ENCODE measurements at places on chromosomes 2 and 18.

DNA sequence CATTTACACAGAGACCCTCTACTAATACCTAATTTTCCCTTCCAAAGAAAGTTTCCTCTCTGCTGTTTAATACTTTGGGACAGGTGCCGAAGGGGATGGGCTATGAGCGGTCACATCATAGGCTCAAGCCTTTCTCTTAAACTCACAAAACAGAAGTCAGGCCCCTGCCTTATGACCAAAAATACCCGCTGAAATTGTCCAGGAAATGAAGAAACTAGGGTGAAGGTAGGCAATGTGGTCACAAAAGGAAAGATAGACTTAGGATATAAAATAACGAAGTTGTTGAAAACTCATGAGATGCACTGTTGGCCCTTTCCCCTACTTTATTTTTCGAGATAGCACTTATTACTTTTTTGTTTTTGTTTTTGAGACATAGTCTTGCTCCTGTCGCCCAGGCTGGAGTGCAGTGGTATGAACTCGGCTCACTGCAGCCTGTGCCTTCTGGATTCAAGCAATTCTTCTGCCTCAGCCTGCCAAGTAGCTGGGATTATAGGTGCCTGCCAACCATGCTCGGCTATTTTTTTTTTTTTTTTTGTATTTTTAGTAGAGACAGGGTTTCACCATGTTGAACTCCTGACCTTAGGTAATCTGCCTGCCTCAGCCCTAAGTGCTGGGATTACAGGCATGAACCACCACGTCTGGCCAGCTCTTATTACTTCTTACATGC, 16.3 kb downstream of the SLC8A1 start:
- DNase-seq, result no peak

GRCh38 chr2:52884761-52885352, 882.7 kb upstream of the CHAC2 start:
- DNase-seq, result no peak

GRCh38 chr18:7950380-7951136, 383.4 kb downstream of the PTPRM start:
- no peak for DNase-seq

DNA sequence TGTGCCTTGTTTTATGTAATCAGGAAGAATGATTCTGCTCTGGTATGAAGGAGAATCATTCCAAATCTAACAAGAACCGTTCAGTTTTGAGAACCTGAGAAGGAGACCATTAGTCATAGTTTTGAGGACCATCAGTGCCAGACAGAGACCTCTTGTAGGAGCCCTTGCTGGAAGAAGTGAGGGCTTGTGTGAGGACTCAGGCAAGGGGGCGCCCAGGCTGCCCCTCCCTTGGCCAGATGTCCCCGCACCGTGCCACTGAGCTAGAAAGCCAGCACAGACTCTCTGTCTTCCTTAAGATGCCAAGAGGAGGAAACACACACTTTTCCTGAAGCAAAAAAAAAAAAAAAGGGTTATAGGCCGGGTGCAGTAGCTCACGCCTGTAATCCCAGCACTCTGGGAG, 55.7 kb upstream of the SLC39A10 start:
- DNase-seq, result no peak

DNA sequence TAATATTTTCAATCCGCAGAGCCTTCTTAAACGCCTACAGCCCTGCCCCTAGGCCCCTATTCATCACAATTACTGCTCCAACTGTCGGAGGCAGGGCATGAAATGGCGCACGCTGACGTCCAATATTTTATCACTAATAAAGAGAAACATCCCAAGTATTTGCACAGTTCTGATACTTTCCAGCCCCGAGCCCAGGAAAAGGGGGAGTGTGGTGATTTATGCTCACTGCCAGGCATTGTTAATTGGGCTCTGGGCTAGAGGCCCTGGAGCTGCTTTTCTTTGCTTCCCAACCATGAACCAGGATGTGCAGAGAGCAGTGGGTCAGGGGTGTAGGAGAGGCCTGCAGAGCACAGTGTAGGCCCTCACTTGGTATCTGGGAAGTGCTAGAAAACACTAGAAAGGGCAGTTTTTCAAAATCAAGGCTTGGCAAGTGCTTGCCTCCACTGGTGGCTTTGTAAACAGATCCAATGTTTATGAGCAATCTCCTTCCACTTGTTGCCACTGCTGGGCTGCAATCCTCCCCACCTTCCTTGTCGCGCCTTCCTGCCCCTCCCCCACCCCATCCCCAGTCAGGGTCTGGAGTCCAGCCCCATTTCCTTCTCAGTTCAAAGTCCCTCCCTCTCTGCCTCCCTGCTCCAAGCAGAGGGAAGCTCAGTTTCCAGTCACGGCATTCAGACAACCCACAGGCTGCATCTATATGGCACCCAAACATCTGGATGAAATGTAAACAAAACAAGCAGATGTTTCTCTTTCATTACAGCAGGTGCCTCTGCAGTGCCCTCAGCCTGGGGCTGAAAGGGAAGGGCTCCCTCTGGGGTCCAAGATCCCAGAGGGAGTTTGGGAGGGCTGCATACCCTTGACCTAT, 83.9 kb upstream of the PKDCC start:
- DNase-seq, result no peak

DNA sequence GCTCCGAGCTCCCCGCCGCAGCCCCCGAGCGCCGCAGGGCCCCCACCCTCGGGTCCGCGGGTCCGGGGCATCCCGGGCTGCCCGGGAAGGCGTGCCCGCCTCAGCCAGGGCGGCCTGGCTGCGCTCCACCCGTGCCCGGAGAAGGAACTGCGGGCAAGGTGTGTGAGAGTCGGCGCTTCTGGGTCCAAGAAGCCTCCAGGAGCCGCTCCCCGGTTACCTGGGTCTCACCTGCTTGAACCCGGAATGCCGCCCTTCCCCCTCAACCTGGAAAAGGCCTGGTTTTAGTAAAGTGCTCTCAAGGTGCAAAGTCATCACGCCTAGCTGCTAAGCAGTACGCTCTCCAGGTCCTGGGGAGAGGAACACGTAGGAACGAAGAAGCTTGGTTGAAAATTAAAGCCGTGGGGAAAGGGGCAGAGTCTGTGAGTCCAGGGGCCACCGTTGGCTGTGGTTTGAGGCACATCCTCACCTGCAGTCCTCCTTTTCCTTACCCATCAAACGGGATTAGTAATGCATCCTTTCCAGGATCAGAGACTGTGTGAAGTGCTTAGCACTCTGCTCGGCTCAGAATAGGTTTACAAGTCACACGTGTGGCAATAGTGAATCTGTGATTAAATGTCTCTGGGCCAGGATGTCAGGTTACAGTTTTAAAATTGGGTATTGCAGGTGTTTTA, 1.2 kb downstream of the ASAP2 start:
- DNase-seq, result no peak

DNA sequence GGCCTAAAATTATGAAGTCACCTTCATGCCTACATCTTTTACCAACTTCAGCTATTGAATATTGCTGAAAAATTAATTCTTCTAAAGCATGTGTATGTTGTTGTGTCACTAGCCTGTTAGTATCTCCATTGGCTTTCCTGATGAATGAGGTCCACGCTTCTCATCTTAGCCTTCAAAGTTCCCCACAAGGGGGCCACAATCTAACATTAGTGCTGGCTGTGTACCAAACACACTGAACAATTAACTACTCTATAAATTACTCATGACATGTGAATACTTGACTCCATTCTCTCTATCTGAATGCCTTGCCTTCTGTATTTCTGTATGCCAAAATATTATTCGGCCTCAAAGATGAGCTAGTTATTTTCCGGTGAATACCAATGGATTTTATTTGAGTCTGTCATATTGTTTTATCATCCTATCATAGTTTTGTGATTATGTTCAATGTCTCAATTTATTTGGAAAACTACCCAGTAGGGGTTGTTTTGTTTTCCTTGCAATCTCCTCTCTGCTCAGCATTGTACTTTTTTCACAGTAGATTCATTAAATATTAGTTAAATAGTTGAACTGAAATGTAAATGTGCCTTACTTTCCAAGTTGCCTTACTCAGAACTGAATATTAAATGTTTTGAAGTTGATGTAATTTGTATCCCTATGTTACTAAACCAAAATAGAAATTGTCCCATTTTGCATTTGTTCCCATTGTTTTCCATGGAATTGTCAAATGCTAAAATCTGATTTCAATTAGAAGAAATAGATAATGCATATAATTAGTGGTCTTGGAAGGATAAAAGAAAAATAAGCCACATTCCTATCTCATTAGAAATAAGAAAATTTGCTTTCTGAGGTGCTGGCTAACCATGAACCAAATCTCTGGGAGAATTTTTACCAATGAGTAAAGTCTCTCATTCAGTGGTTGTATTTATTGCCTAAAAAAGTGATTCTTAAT, 208.4 kb upstream of the COL3A1 start:
- no peak for DNase-seq

- no peak for DNase-seq
These were observed 60.1 kb downstream of the NPAS2 start for GRCh38 chr2:100880036-100880435.

GRCh38 chr18:22726469-22726868, 206.7 kb upstream of the RBBP8 start:
- no peak for DNase-seq

- DNase-seq, result no peak
These were observed 83.0 kb downstream of the RTN4 start for GRCh38 chr2:54967269-54967668.

DNA sequence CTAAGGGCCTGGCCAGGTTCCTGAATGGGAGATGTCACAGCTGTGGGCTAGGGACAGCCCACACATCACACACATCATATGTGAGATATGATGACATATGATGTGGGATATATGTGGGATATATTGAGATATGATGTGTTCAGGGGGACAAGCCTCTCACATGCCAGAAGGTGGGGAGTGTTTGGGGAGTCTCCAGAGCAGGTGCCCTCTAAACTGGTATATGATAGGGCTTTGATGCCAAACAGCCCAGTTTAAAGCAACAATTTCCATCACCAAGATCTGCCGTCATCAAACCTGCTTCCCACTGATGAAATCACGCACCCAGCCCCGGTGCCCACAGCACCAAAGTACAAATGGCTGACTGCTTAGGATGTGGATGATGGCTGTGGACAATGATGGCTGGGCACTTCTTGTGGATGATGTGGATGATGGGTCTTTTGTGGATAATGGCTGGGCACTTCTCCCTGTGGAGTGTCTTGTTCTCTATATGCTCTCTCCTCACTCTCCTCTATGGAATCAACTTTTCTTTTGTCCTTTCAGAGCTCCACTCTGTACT, 50.9 kb downstream of the FBLN7 start:
- DNase-seq, result no peak

GRCh38 chr2:166381-166780, 97.5 kb downstream of the SH3YL1 start:
- no peak for DNase-seq

DNA sequence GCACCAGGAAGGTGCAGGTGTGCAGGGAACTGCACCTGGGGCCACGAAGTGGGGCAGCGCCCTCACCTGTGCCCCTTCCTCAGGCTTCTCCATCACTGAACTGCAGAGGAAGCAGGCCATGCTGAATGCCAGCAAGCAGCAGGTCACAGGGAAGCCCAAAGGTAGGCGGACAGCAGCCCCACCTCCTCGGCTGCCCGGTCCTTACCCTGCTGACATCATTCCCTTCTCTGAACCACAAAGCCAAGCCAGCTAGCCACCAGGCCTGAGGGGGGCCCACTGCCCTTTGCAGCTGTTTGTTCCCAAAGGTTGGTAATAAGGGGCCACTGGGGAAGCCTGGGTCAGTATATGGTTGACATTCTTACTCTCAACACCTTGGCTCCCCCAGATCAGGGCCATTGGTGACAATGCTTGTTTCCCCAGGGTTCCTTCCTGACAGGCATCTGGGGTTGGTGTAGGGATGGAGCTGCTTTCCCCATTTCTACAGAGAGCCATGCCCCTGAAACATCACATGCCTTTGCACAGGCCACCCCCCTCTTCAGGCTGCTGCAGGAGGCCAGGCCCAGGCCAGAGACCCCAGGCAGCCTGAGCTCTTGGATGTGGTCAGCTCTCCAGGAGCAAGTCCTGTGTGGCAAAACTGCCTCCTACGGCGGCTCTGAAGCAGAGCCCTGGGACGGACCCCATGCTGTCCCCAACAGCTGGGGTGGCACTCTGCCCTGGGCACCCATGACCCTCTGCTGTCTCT, 47.8 kb downstream of the FAM168B start:
- no peak for DNase-seq

DNA sequence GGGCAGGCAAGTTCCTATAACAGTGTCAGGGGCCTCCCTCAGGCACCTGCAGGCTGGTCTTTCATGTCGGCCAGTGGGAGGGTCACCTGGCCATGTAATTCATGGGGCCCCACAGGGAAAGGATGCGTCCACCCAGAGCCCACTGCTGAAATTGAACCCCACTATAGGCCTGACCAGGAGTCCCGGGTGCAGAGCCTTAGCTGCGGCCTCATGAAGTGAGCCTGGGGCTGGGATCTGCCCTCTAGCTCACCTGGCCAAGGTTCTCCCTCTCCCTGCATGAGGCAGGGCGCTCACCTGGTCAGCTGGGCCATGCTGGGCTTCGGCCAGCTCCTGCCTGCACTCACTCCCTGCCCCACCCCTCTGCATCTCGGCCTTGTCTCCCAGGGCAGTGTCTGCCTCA, 41.1 kb downstream of the C1QL2 start:
- DNase-seq, result no peak

GRCh38 chr2:127614731-127615130, 31.2 kb upstream of the GPR17 start:
- no peak for DNase-seq

GRCh38 chr2:233857511-233858141, 3.3 kb upstream of the HJURP start:
- no peak for DNase-seq

DNA sequence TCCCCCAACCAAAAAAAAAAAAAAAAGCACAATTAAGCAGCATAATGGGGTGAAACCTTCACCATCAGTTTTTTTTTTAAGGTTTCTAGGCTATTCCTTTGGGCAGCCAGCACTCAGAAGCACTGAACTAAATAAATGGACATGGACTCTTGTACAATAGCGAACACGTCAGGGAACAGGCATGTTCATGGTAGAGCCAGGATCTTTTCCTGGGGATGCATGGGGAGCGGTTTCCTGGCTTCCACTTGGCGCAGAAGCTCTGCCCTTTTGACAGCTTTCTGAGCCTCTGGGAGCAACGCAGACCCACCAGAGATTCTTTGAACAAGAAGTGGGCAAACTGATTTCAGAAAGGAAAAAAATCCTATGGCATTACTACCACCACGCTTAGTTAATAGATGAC, 35.0 kb downstream of the ALPK2 start:
- DNase-seq, result no peak

DNA sequence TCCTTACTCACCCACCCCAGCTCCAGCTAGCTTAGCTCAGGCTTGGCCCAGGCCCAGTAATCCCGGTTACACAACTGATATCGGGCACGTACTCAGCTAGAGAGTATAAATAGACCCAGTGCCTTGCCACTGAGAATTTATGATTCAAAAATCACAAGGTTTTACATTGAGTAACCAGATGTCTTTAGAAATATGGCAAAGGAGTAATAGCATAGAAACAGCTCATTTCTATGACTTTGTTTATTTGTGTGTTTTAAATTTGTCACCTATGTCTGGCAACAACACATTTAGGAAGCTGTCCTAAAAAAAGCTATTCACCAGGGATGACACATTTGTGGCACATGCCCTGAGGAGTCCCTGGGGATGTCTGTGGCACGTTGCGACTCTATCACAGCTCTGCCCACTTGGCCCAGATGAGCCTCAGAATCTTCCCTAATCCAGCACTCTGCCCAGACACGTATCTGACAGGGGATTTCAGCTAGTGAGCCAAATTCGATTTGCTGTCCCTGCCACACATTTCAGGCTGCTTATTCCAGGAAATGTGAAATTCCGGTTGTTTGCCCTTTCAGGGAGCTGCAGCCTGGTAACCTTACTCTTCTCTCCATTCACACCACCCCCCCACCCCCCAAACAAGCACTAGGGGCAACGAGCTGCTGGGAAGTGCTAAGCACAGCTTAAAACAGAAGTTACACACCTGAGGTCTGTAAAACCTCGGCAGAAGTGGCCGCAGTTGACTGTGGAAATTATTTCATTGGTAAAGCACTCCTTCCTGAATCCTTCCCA, 85.4 kb upstream of the ZCCHC2 start:
- no peak for DNase-seq

GRCh38 chr2:149221898-149222297, 108.5 kb upstream of the LYPD6 start:
- DNase-seq, result no peak

Data from stimulated activated CD8-positive, alpha-beta memory T cell treated with anti-CD3 and anti-CD28 coated beads, Interleukin-15, amount 100 ng/mL, for 4 hours (primary cell).